ENCODE measurements at places on chromosomes 5 and 9.

DNA sequence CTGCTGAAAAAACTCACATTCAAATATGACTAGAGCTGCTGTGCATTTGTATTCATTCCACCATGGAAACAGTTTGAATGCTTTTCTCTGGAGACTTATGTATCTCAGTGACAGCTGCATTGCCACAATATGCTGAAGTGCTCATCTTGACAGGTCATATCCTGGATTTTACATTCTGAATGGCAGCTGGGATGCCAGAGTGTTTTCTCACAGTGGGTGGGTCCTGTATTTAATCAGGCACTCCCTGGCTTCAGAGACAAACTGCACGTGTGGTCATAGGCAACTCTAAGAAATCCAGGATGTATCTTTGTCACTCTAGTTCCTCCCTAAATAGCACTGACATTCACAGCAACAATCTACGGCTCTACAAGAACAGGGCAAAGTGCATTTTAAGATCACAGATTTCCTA is 75.6 kb downstream of the ST8SIA4 start:
- no peak for DNase-seq

DNA sequence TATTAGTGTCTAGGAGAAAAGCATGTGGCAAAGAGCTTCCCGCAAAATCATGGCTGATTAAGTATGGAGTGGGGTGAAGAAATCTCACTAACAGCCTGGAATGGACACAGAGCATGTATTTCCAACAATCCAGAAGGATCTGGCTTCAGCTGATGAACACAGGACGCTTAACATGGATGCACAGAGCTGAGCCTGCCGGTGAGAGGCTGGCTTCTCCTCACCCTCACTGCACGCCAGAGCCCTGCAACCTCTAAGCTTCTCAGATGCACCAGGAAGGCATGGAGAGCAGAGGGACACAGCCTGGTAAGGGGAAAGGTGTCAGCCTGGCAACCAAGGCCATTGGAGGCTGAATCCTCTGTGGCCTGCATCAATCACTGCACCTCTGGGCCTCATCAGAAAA is 298.5 kb downstream of the TRIM32 start:
- DNase-seq = no peak

GRCh38 chr9:133821601-133822429 is 83.7 kb upstream of the SARDH start:
- no peak for DNase-seq

- DNase-seq = no peak
These were observed 705.7 kb downstream of the CETN3 start for GRCh38 chr5:89703817-89704216.

GRCh38 chr5:15993334-15993733 is 186.3 kb downstream of the MARCHF11 start:
- DNase-seq = no peak

GRCh38 chr5:154487541-154487940 is 9.5 kb upstream of the HAND1 start:
- DNase-seq = no peak

GRCh38 chr5:24059716-24060115 is 552.3 kb downstream of the PRDM9 start:
- no peak for DNase-seq

- no peak for DNase-seq
These were observed 265.3 kb downstream of the TRIM32 start for GRCh38 chr9:116952436-116952810.

DNA sequence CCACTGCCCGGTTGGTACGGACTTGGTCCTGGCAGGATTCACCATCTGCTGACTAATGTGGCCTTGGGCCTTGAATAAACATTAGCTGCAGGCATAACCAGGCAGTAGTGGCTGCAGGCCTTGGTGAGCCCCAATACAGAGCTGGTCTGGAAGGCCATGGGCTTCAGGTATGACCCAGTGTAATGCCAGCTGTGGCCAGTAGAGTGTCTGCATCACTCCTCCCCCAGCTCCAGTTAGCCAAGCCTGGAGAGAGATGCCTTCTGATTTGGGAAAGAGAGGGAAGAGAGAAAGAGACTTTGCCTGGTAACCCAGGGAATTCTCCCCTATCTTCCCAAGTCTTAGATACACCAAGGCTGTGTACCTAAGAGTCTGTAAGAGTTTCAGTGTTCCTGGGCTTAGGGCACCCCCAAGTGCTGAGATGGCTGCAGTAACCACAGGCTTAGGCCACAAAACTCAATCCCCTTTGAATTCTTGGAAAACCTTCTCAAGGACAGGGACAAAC is 5.6 kb upstream of the C5 start:
- DNase-seq = no peak

DNA sequence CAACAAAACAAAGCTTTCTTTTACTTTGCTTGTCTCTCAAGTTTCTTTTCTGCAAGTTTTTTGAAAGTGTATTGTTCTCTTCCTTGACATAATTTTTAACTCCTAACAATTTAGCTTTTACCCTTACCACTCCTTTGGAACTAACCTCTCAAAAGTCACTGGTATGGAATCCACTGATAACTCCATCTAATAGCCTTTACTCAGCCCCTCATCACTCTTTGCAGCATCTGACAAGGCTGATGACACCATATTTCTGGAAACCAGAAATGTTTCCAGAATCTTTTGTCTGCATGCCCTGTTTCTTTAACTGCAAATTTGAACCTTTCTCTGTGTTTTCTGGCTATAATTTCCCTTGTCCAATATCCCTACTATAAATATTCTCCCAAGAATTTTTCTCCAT is 46.5 kb downstream of the ZNF474 start:
- no peak for DNase-seq

- no peak for DNase-seq
These were observed 97.3 kb upstream of the ADAMTS16 start for GRCh38 chr5:5042806-5043205.

DNA sequence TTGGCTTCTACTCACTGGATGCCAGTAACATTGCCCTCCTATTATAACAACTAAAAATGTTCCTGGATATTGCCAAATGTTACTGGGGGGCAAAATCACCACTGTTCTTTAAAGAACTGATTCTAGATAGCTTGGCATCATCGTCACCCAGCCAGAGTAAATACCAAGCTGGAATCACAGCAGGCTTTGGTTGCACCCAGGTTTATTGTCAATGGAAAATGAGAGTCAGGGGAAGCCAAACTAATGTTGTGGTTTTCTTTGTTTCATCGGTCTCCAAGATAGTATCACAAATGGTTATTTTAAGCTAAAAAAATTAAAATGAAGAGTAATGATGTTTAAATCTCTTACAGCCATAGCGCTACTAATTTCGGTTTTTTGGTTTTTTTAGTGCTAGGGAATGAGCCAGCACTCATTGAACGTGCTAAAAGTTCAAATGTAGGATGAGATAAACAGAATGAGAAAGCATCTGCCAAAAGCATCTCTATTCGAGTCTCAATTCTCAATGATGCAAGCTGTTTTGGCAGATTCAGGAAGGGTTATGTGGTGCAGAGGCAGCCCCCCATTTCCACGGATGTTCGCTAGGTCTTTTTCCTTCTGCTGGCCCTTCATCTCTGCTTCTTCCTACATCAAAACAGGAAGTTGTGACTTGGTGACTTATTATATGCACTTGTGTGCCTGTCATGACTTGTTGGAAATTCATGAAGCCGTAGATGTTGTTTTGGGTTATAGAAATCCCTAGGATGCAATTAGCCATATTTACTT is 558.0 kb downstream of the EBF1 start:
- no peak for DNase-seq

- no peak for DNase-seq
These were observed 29.5 kb upstream of the ALDH1B1 start for GRCh38 chr9:38362852-38363588.

DNA sequence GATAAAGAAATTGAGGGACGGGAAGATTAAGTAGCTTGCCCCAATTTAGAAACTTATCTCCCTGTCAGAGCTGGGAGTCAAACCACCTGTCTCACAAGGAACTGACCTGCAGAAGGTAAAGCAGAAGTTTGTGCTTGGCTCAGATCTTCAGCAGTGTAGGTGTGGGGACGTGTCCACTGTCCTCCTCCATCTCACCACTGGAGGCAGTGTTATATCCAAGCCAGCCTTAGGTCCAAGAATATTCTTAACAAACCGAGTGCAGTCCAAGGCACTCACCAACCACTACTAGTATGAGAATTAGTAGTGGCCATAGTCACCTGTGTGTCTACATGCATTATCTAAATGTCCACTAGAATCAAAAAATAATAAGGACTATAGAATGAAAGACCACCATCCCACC is 86.3 kb upstream of the IRX1 start:
- no peak for DNase-seq

- no peak for DNase-seq
These were observed 519.6 kb downstream of the CTNND2 start for GRCh38 chr5:11384441-11385250.
